Activated effector memory CD4-positive, alpha-beta T cell treated with Interleukin-2 at 50 U/mL for 16 hours (primary cell): ENCODE measurements at places on chromosomes 5 and 9.
A peak's percentile ranks its signal among the peaks of the same experiment; 100 is the strongest.

GRCh38 chr5:50440651-50441492 lies at the start of gene EMB:
Gene EMB, minus strand, starts transcription at chr5:50441288. Its CDS starts 137 bp downstream, at chr5:50441151.
- peak; percentile 75 for DNase-seq

DNA sequence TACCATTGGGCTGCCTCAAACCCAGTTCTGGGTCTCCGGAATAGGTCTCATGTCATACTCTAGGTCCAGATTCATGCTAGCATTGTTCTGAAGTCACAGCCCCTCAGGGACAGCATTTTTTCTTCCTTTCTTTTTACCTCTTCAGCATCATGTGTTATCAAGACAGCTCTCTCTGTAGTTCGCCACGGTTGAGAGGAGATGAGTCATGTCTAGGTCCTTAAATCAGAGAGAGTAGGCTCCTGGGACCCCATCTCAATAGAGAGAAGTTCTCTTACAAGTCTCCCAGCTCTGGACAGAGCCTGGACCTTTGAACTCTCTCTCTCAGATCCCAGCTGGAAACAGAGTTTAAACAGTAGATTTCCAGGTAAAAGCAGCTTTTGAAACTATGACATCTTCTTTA lies 332.4 kb upstream of the CD180 start:
- no peak for DNase-seq

GRCh38 chr5:141485321-141486055 lies 658 bp downstream of the PCDHGC4 start:
- no peak for DNase-seq

DNA sequence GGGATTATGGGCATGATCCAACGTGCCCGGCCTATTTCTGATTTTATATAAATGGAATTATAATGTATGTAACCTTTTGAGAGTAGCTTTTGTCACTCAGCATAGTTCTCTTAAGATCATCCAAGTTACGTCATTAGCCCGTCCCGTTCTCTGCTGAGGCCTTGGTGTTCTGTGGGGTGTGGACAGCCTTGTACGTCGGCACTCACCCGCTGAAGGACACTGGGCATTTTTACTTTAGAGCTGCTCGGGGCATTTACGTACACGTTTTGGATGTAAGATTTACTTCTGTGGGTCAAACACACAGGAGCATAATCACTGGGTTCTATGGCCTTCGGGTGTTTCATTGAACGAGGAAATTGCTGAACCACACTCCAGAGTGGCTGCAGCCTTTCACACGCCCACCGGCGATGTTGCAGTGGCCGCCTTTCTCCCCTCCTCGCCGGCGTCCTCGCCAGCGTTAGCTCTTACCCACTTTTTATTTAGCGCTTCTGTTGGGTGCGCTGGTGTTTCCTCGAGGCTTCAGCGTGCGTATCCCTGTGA lies 101.8 kb downstream of the EHMT1 start:
- DNase-seq, result no peak

DNA sequence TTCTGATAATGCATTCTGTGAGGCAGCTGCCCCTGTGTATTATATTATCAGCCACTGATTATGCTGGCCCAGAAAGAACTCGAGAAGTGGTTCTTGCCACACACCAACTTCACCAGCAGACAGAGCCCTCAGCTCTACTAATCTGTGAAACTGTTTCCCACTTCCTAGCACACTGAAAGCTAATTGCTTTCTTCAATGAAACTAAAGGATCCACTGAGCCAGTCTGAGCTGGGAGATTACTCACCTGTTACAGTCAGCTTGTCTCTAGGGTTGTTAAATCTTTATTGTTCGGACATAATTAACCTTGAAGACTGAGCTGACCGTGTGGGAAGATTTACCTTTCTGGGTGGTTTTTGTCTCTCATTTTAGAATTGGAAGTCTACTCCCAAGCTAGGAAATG lies 263.2 kb downstream of the KCTD16 start:
- DNase-seq, result no peak

- no peak for DNase-seq
These were observed 129.4 kb upstream of the OR13F1 start for GRCh38 chr9:104374711-104375110.

DNA sequence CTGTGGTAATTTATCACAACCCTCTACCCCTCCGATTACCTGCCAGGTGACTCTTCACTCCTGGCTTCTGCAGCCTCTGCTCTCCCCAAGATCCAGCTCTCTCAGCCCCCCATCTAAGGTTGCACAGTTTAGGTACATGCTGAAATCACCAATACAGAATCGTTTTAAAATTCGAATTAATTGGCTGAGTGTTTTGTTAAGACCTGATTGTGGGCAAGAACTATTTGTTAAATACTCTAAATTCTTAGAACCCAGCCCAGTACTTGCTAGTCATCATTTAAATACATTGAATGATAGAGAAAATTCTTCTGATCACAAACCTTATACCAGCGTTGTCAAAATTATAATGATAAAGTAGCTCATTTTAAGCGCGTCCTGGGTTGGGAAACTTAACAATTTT lies 147.5 kb upstream of the CDKN2B start:
- DNase-seq, result no peak

- no peak for DNase-seq
These were observed 174.1 kb downstream of the TLE4 start for GRCh38 chr9:79745752-79746336.

GRCh38 chr5:72223371-72223770 lies 96.7 kb downstream of the MRPS27 start:
- no peak for DNase-seq

GRCh38 chr9:130267930-130268329 lies 2.4 kb downstream of the HMCN2 start:
- no peak for DNase-seq

DNA sequence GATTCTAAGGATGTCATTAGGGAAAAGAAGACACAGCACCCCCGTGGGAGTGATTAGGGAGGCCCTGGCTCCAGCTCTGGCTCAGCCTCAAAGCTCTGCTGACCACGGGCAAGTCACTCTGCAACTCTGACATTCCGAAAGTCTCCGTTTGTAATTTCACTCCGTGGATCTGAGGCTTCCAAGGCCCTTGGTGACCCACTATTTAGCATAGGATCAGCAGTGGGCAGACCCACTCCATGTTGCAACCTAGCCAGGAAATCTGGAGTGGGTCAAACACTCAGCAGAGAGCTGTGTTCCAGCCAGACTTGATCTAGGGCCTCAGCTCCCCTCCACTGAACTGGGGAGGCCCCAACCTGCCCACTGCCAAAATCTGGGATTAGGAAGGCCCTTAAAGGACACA lies 11.8 kb downstream of the PHF19 start:
- DNase-seq, result no peak

GRCh38 chr5:72459913-72460312 lies 47.3 kb downstream of the ZNF366 start:
- no peak for DNase-seq
